H4 (cell line): ENCODE measurements at places on chromosomes 5 and 9.

DNA sequence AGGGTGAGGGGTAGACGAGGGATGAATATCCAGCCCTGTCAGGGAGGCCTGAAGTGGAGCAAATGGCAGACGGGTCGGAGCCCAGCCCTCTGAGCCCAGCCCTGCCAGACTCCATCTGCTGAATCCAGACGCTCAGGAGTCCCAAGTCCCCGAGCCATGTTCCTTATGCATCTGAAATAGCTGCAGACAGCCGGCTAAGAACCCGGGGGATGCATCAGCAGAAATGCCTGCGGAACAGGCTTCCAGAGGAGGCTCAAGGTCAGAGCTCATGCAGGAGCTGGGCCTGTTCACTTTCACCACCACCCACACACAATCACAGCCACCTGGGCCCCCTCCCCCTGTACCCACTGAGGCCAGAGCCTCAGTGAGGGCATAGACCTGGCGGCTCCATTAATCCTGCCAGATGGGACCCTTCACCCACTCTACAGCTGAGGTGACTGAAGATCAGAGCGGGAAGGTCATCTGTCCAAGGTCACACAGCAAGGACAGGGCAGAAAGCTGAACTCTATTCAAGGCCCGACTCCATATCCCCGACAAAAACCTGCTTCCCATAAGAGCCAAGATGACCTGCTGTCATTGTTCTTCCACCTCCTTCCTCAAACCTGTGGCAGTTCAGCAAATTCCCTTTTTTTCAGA is 24.4 kb upstream of the AKNA start:
- DNase-seq = no peak

GRCh38 chr9:3473405-3473804 is 52.4 kb downstream of the RFX3 start:
- DNase-seq = no peak

- DNase-seq = peak; percentile 91
These were observed 2.1 kb downstream of the TLN1 start for GRCh38 chr9:35729700-35730485.

DNA sequence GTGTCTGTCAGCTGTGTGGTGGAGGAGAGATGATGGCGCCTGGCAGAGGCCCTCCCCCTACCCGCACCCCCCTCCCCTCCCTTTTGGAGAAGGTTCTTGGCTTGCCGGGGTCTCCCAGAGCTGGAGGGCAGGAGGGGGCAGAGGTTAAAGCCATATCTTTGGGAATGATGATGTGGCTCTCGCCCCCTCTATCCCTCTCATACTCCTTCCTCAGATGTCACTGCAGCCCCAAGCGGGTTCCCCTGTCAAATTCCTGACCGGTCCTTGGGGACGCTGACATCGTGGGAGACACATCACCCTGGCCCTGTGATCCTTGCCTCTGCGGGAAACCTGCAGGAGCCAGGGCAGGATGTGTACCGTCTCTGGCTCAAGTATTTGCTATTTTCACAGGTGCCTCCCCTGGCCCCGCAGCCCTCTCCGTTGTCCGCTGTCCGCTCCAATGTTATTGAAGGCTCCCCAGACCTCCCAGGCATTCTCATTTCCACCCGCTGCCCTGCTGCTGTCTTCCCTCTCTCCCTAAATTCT is 109.5 kb downstream of the FOXD1 start:
- DNase-seq = no peak

GRCh38 chr9:97636903-97637302 is 3.3 kb downstream of the NCBP1 start:
- no peak for DNase-seq

DNA sequence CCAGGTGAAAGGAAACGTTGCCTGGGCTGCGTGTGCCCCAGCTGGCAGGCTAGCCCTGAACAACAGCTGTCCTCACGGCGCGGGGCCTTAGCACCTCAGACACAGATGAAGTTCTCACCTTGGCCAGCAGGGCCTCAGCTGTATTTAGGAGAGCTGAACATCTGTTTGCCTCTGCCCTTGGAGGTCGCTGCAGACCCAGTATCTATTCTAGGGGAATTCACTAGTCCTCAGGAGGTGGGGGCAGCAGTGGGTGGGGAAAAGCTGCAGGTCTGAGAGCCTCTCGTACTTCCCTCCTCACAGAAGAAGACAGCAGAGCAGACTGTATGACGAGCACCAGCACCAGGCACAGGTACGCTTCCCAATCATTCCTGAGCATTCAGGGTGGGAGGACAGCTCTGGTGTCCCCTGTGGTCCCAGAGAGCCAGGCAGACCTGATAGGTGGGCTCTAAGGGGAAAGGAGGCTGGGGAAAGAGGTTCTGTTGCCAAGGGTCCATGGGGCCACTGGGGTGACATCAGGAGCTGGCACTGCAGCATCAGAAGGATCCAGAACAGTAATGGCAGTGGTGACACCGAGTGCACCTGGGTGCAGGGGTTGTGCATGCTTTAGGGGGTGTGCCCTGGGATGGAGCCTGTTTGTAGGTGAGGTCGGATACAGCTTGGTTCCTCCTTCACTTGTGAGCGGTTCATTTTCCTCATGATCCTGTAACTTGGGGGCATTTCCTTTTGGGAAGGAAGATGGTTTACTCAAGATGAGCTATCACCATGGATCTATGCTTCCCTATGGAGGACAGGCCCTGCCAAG is 13.8 kb downstream of the CD74 start:
- DNase-seq = no peak

- peak; percentile 71 for DNase-seq
These were observed 75.0 kb downstream of the HMHB1 start for GRCh38 chr5:143886651-143887638.
